Stimulated activated CD4-positive, alpha-beta T cell treated with anti-CD3 and anti-CD28 coated beads, Interleukin-4, amount 100 ng/mL, for 48 hours (primary cell): ENCODE measurements at places on chromosomes 16 and 17.

- DNase-seq, result no peak
These were observed 9.1 kb downstream of the ASPHD1 start for GRCh38 chr16:29909391-29909790.

- no peak for DNase-seq
These were observed 4.3 kb upstream of the SH2B1 start for GRCh38 chr16:28859326-28859725.

- no peak for DNase-seq
These were observed 458.7 kb upstream of the EEF2KMT start for GRCh38 chr16:5556158-5556810.

GRCh38 chr16:22788193-22788530 is 25.8 kb upstream of the HS3ST2 start:
- DNase-seq, result no peak

GRCh38 chr17:5784791-5785190 is 200.5 kb upstream of the NLRP1 start:
- DNase-seq, result no peak

- DNase-seq, result no peak
These were observed 19.7 kb downstream of the ALKBH5 start for GRCh38 chr17:18203308-18203707.

- no peak for DNase-seq
These were observed 31.6 kb upstream of the CDRT15 start for GRCh38 chr17:14268264-14268663.

GRCh38 chr16:19923396-19923795 is 38.7 kb upstream of the GPRC5B start:
- DNase-seq, result no peak

DNA sequence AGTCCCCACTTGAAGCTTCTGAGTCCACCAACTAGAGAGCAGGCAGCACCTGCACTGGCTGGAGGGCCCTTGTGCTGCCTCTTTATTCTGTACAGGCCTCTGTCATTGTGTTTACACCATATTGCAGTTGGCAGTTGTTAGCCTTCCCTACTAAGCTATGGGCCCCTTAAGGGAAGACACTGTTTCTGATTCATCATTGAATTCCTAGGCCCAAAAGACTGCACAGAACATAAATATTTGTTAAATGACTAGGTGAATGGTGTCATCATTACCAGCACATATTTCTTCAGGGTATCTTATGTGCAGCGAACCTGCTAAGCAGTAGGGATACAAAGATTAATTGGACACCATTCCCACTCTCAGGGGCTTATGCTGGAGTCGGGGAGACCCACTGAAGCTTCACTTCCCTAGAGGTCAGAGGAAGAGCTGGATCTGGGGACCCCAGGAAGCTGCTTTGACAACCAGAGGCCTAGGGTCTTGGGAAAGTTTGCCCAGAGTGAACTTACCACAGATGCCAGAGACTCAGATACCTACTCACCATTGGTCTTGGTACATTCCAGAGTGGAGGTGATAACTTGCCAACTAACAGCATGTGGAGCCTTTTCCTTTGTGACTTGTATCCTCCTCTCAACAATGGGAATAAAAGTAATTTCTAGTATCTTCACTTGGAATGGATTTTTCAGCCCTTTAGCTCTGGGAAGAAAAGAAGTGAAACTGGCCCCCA is 28.7 kb upstream of the DDX52 start:
- no peak for DNase-seq

DNA sequence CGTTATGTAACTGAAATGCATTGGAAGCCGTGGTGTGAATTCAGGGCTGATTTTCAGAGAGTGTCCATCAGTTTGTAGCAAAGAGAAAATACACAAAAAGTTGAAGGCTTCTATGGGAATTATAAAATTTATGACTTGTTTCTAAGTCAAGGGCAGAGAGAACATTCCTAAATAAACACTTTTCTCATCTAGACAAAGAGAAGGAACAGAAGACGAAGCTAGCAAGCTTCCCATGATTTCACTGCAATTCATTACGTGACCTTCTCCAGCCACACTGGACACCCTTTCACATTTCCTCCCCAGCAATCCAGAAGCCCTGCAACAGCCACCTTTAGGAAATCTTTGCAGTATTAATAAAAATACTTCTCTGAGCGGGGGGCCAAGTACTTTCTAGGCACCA is 67.8 kb downstream of the TMEM100 start:
- no peak for DNase-seq

- no peak for DNase-seq
These were observed 1.1 kb downstream of the ACSF2 start for GRCh38 chr17:50426814-50427787.

DNA sequence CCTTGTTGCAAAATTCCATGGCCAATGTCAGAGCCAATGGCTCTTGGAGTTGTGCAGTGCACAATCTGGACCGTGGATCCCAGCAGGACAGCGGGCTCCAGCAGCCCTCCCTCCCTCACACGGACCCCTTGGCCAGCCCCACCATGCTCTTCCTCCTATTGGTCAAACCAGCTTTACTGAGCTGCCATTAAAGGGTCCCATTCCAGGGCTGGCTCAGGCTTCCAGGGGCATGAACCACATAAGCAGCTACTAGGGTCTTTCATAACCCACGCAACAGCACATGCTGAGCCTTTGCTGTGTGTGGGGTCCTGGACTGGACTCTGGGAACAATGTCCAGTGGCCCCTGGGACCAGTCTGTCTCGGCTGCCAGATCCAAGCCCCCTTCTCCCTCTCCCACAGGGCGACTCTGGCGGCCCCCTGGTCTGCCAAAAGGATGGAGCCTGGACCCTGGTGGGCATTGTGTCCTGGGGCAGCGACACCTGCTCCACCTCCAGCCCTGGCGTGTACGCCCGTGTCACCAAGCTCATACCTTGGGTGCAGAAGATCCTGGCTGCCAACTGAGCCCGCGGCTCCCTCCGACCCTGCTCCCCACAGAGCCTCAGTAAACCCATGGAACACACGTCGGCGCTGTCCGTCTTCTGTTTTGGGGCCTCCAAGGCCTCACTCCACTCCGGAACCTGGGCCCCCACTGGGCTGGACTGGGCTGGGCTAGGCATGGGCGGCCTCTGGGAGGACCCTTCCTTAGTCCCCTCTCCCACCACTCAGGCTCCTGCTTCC is 5.7 kb downstream of the CTRB1 start:
- no peak for DNase-seq
